ENCODE measurements at places on chromosomes 7 and 10.

GRCh38 chr10:103692952-103693811, 162.2 kb downstream of the SH3PXD2A start:
- DNase-seq = peak; percentile 67

DNA sequence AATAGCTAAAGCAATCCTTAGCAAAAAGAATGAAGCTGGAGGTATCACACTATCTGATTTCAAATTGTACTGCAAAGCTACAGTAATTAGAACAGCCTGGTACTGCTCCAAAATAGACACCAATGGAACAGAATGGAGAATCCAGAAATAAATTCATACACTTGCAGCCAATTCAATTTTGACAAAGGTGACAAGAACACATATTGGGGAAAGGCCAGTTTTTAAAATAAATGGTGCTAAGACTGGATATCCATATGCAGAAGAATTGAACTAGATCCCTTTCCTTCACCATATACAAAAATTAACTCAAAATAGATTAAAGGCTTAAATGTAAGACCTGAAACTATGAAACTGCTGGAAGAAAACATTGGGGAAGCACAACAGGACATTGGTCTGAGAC, 748.5 kb downstream of the DNAJB9 start:
- no peak for DNase-seq

- DNase-seq = no peak
Observed at GRCh38 chr10:94334857-94335256, 27.9 kb downstream of the NOC3L start.

DNA sequence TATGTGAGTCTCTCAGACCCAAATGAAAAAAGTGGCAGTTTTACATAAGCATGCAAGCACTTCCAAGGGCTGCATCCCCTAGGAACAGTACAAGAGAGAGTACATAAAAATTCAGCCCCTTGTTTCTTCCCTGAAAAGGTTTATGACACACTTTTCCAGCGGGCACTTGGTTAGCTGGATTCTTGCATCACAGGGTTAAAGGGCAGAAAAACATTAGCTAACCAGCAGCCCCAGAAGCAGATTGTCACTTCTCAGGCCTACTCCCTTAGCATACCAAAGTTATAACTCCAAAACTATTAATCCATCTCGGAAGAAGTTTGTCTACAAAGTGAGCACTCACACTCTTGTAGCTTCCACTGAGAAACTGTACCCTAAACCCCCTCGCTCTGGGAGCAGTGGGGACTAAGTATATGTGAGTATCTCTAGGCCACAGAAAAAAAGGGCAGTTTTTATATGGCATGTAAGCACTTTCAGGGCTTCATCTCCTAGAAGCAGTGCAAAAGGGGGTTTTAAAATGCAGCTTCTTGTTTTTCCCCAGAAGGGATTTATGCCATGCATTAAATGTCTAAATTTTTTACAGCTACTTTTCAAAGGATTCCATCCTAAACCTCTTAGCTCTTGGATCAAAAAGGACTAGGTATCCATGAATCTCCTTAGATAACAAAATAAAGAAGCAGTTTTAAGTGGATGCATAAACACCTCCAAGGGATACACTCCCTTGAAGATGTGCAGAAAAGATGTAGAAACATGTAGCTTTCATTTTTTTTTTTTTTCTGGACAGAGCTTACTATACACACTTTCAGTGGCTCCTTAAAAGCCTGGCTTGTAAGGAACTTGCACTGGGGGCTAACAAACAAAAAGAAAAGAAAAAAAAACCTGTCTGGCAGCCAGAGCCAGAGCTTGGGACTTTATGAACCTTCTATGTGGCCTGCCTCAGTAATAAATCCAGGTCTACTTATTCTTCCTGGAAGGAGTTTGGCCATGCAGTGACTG, 956.7 kb downstream of the CCSER2 start:
- DNase-seq = no peak

All from activated CD8-positive, alpha-beta memory T cell treated with anti-CD3 and anti-CD28 coated beads, Interleukin-2, amount 50 U/mL, for 48 hours (primary cell).